ENCODE measurements at places on chromosomes 6 and 20. TPM values are rescaled to one million over a fixed set of nuclear protein-coding genes. Genes with fewer than 3 reads are reported as not detected.

GRCh38 chr20:2930538-2930937 lies 57.3 kb downstream of the PTPRA start:
- no peaks in the 10 kb centered on the region for H3K27me3 ChIP-seq
- DNase-seq, result no peak
- no peaks in the 10 kb centered on the region for H3K4me1 ChIP-seq
- no peak overlapping the region for H3K4me3 ChIP-seq
- no peak overlapping the region for H3K27ac ChIP-seq
- H3K36me3 ChIP-seq, result peaks cover 4% of the 10 kb centered on the region

DNA sequence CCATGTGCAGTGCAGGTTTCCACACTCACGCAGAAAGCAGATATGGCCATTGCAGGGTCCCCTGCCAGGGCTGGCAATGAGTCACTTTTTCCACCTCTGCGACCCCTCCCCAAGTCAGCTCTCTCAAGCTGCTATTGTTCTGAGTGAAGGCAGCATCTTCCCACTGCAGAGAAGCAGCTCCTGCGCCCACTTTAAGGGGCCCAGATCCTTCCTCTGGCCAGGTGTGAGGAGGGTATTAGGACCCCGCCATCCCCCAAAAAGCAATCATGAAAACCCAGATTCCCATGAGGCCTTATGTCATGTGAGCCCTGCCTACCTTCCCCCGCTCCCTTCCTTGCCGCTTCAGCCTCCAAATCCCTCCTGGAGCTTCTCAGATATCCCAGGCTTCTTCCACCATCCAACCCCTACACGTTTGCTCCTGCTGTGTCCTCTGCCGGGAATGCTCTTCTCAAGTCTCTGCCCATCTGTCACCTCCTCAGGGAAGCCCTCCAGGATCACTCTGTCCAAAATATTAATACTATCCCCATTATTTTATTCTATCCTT lies 220.3 kb downstream of the NFATC2 start:
- H3K4me1 ChIP-seq, result no peaks in the 10 kb centered on the region
- H3K27ac ChIP-seq, result no peak overlapping the region
- DNase-seq, result no peak
- H3K27me3 ChIP-seq, result no peaks in the 10 kb centered on the region
- no peaks in the 10 kb centered on the region for H3K36me3 ChIP-seq
- no peak overlapping the region for H3K4me3 ChIP-seq

DNA sequence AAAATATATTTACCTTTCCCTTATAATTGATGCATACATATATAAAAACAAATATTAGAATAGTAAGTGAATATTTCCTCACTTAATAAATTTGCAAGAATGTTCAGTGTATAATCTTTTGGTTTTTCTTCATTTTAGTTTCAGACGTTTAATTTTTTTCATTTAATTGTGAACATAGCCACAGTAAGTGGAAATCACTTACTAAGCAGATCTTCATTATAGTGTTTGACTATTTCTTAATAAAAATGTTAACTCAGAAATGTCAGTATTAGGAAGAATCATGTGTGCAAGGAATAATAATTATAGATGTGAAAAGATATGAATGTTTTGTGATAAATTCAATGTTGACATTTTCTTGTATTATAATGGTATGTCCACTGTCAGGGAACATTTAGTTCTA lies 27.4 kb downstream of the STXBP5 start:
- no peaks in the 10 kb centered on the region for H3K27me3 ChIP-seq
- H3K36me3 ChIP-seq, result no peaks in the 10 kb centered on the region
- DNase-seq, result no peak
- H3K27ac ChIP-seq, result no peak overlapping the region

DNA sequence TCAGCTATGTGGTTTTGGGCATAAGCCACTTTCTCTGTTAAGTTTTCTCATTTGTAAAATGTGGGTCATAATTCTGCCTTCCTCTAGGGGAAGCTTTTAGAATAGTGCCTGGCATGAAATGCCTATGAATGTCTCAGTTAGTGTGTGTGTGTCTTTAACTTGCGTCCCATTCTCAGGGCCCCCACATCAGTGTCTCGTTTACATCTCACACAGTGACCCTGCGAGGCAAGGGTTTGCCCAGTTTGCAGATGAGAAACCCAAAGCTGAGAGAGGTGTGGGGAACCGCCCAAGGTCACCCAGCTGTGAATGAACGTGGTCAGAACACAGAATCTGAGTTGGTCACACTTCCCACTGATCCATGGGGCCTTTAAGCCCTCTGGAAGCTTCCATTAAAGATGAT lies 14.1 kb downstream of the DYNLRB1 start:
- H3K27ac ChIP-seq, result no peak overlapping the region
- H3K27me3 ChIP-seq, result no peaks in the 10 kb centered on the region
- no peaks in the 10 kb centered on the region for H3K4me1 ChIP-seq
- peaks cover 50% of the 10 kb centered on the region for H3K36me3 ChIP-seq
- no peak overlapping the region for H3K4me3 ChIP-seq
- no peak for DNase-seq

DNA sequence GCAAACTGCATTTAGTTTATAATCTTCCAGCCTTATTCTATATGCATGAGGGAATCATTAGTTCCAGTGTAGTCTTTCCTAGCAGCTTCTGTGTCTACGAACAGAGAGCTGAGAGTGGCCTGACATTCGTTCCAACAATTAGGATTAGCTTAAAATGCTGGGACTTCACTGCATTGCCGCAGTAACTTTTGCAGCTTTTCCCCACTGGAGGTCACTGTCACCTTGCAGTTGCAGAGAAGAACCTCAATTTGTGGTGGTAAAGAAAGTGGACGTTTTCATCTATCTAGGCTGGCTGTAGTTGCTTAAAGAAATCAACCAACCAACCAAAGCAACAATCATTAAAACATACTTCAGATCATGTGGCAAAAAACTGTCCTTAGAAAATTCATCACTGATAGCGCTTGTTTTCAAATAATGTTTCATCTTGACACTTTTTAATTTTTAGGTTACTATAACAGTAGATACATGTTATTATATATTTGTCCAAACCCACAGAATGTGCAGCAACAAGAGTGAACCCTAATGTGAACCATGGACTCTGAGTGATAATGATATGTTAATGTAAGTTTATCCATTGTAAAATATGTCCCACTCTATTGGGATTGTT lies 12.2 kb downstream of the MYLK4 start:
- DNase-seq, result peak; percentile 21
- no peaks in the 10 kb centered on the region for H3K4me1 ChIP-seq
- H3K27me3 ChIP-seq, result no peaks in the 10 kb centered on the region
- no peaks in the 10 kb centered on the region for H3K36me3 ChIP-seq
- H3K4me3 ChIP-seq, result no peak overlapping the region

- H3K4me3 ChIP-seq, result no peak overlapping the region
- no peak overlapping the region for H3K27ac ChIP-seq
- H3K4me1 ChIP-seq, result no peaks in the 10 kb centered on the region
- DNase-seq, result no peak
Measured at GRCh38 chr6:169095153-169095552, 158.5 kb downstream of the THBS2 start.

CD40 gene
- total RNA-seq, result 3.5 TPM

ATP6V1G2 gene
- 0.94 TPM for total RNA-seq

LAMA5 gene
- total RNA-seq, result 0.78 TPM

GRCh38 chr6:101777646-101778045 lies 384.1 kb downstream of the GRIK2 start:
- no peaks in the 10 kb centered on the region for H3K4me1 ChIP-seq
- no peaks in the 10 kb centered on the region for H3K27me3 ChIP-seq
- H3K36me3 ChIP-seq, result no peaks in the 10 kb centered on the region
- H3K4me3 ChIP-seq, result no peak overlapping the region
- DNase-seq, result no peak

MAD2L1BP gene
- 27.6 TPM for total RNA-seq

VSX1 gene
- total RNA-seq, result not detected

- no peaks in the 10 kb centered on the region for H3K36me3 ChIP-seq
- H3K27ac ChIP-seq, result no peak overlapping the region
- no peak for DNase-seq
- H3K4me3 ChIP-seq, result no peak overlapping the region
- no peaks in the 10 kb centered on the region for H3K4me1 ChIP-seq
Measured at GRCh38 chr6:1251198-1252155, 60.4 kb upstream of the FOXQ1 start.

DNA sequence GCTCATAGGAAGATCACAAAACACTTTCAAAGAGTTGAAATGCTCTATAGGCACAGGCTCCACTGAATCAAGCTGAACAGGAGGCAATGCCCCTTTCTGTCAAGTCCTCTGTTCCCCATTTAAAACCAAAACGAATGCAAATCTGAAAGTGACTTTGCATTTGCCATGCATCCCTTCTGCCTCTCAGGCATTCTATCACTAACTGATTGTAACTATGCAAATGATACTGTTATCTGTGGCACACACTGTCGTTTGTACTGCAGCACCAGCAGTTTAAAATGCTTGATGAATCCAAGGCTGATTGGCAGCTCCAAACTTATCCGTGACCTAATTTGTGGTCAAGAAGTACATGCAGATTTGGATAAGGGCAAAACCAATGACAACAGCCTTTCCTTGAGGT lies 1067.5 kb upstream of the MAP3K7 start:
- H3K27ac ChIP-seq, result no peak overlapping the region
- DNase-seq, result no peak
- no peaks in the 10 kb centered on the region for H3K4me1 ChIP-seq

DNA sequence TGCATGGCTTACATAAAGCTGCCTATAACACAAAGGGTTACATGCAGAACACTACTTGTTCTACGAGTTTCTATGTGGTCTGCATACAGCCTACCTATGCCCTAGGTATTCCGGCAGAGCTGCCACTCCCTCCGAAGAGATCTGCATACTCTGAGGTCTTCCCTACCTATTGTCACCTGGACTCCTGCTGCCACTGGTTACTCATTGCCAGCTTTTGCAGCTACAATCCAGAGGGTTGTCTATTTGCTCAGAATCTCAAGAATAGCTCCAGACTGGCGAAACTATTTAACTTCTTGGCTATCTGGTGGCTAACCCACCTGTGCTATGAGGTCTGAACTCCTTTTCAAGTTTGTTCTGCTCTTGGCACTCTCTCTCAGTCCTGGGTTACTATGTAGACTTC lies 323.3 kb downstream of the BMP2 start:
- no peaks in the 10 kb centered on the region for H3K36me3 ChIP-seq
- DNase-seq, result no peak
- no peaks in the 10 kb centered on the region for H3K27me3 ChIP-seq

GRCh38 chr6:12656906-12657305 lies 59.7 kb upstream of the PHACTR1 start:
- H3K36me3 ChIP-seq, result no peaks in the 10 kb centered on the region
- H3K4me1 ChIP-seq, result no peaks in the 10 kb centered on the region
- no peaks in the 10 kb centered on the region for H3K27me3 ChIP-seq

DNA sequence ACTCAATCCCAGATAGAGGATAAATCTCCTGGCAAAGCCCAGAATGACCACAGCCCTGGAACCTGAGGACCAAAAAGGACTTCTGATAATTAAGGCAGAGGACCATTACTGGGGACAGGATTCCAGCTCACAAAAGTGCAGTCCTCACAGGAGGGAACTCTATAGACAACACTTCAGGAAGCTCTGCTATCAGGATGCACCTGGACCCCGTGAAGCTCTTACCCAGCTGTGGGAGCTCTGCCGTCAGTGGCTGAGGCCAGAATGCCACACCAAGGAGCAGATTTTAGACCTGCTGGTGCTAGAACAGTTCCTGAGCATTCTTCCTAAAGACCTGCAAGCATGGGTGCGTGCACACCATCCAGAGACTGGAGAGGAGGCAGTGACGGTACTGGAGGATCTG lies 992 bp downstream of the ZSCAN16 start:
- peak overlapping the region; percentile 74 for H3K27ac ChIP-seq
- DNase-seq, result no peak
- no peaks in the 10 kb centered on the region for H3K27me3 ChIP-seq

DNA sequence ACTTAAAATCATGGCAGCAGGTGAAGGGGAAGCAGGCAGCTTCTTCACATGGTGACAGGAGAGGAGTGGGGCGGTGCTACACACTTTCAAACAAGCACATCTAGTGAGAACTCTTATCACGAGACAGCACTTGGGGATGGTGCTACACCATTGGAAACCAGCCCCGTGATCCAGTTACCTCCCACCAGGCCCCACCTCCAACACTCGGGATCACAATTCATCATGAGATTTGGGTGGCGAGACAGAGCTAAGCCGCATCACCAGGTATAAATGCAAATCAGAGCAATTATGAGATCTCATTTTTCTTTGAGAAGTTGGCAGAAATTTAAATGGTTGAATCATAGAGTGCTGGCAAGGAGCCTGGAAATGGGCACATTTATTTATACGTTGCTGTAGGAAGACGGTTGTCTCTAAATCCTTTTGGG lies 31.4 kb downstream of the IGF2R start:
- no peak for DNase-seq
- no peak overlapping the region for H3K4me3 ChIP-seq
- no peak overlapping the region for H3K27ac ChIP-seq
- H3K4me1 ChIP-seq, result peaks cover 25% of the 10 kb centered on the region
- H3K27me3 ChIP-seq, result no peaks in the 10 kb centered on the region

GRCh38 chr6:7894262-7895124 lies 16.1 kb downstream of the TXNDC5 start:
- peaks cover 12% of the 10 kb centered on the region for H3K36me3 ChIP-seq
- H3K4me1 ChIP-seq, result no peaks in the 10 kb centered on the region
- no peak overlapping the region for H3K27ac ChIP-seq
- H3K4me3 ChIP-seq, result no peak overlapping the region
- no peaks in the 10 kb centered on the region for H3K27me3 ChIP-seq

All from CD8-positive, alpha-beta memory T cell (primary cell).